Stimulated activated CD4-positive, alpha-beta T cell treated with anti-CD3 and anti-CD28 coated beads, Interleukin-1b, Interleukin-23, amount 100 ng/mL, for 48 hours (primary cell): ENCODE measurements at places on chromosomes 6 and 20.

DNA sequence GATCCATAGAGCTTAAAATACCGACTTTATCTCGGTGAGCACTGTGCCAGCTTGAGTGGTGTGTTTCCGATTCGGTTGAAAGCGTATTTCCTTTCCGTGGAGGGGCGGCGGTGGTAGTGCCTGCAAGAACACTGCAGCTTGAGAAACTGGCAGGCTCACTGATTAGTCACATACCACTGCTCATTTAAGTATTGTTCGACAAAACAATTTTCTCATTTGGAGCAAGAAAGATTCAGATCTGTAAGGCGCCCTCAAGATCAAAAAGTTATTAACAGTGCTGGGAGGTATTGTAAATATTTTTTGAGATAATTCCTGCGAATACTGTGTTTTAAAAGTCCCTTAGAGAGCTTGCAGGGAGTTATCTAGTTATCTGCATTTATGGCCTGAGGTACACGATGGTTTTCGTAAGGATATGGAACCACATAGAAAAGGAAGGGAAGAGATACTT is 1.3 kb downstream of the MAPK14 start:
- peak; percentile 85 for DNase-seq

DNA sequence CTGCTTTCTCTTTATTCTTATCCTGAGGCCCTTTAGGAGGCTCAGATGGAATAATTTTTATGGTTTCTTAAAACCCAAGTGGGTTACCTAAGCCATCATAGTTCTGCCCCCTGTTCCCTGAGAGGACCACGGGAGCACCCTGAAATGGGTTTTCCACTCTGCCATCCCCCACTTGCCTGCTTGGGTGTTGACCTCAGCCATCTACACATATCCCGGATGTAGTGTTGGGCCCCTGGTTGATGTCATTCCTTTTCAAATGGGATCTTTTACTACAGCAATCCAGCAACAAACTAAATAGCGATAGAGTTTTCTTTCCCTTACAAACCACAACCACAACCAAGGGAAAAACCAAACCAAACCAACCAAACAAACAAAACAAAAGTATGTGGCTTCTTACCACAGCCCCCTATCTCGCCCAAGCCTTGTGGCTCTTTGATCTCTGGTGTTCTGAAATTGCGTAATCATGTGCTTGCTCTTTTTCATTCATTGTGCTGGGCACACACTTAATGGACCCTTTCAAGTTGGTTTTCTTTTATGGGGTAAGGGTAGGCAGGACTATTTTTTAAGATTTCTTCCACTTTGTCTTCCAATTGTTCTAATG is 154.9 kb downstream of the ESR1 start:
- DNase-seq: no peak

GRCh38 chr20:23937303-23938117 is 51.1 kb downstream of the GGTLC1 start:
- DNase-seq: peak; percentile 59

- no peak for DNase-seq
Observed at GRCh38 chr6:35590622-35591066, 77.9 kb upstream of the TULP1 start.

- DNase-seq: no peak
Observed at GRCh38 chr20:63230800-63231268, 4.9 kb upstream of the BIRC7 start.

DNA sequence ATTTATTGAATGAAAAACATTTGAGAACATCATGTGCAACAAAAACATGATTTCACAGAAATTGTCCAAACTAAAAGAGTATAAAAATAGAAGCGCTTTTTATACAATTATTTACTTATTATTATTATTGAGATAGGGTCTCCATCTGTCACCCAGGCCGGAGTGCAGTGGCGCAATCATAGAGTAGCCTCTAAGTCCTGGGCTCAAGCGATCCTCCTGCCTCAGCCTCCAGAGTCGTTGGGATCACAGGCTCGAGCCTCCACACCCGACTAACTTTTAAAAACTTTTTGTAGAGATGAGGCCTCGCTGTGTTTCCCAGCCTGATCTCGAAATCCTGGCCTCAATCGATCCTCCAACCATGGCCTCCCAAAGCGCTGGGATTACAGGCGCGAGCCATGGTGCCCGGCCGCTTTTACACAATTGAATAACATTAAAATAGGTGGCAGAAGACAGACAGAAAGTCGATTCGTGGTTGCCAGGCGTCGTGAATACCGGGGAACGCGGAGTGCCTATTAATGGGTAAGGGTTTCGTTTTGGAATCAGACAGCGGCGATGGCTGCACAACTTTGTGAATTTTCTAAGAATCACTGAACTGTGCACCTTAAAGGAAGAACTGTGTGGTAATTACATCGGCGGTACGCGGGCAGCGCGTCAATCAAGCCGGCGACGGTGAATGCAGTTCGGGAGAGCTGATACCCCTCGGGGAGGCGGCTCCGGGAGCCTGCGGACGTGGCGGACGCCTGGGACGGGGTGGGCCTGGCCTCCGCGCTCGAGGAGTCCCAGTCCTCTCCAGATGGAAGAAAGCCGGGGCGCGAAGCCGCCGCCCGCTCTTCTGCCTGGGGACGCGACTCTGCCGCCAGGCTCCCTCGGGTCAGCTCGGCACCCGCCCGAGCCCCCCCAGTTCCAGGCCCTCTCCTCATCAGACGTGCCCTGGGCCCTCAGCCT is 807 bp downstream of the TBC1D20 start:
- peak; percentile 51 for DNase-seq

GRCh38 chr20:50367104-50367674 is 143.0 kb upstream of the PTPN1 start:
- DNase-seq: no peak

DNA sequence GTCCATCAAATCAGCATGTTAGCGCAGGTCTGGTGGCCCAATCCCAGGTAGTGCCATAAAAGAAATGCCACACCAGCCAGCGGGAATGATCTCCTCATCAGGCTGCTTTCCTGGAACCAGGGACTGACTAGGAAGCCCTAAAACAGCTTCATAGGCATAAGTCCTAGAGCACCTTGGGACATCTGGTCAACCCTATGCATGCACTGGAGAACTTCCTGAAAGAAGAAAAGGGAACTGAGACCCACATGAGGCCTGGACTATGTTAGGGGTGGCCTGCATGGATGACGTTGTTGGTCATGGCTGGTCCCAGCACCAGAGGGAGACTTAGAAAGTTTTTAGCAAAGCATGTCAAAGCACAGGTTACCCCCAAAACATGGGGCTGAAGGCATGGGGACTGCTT is 7.6 kb upstream of the KCNK16 start:
- DNase-seq: no peak

GRCh38 chr6:129744201-129744879 is 34.4 kb upstream of the ARHGAP18 start:
- DNase-seq: no peak

GRCh38 chr6:142071981-142072380 is 60.7 kb upstream of the GJE1 start:
- DNase-seq: no peak
